ENCODE measurements at places on chromosomes 11 and 22.

DNA sequence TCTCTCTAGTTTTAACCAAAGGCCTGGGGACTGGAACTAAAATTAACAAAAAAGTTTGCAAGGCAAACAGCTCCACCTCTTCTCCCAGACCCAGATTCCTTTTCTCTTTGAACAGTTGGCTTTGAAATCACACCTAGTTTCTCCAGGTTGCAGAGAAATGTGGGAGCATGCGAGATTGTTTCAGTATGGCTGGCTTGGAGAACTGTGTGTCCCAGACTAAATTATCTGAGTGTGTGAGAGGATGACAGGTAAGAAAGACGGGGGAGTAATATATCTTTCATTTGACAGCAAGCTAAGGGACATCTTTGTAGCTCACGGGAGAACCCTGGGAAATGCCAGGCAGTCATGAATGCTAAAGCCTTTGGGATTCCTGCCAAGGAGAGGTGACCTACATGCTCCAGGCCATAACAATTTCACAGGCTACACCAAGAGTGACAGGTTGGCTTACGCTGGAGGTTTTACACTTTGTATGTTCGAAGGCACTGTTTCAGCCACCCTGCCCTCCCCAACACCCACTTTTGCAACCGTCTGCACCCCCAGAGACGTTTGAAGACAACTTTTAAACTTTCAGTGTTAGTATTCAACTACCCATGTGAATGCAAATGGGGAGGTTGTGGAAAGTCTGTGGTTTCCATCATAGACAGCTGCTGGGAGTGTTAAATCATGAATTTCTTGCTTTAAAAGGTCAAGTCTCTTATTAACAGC is 109.3 kb upstream of the SNX19 start:
- no peak for DNase-seq

- DNase-seq = no peak
Observed at GRCh38 chr11:85029964-85030363, 597.2 kb downstream of the DLG2 start.

DNA sequence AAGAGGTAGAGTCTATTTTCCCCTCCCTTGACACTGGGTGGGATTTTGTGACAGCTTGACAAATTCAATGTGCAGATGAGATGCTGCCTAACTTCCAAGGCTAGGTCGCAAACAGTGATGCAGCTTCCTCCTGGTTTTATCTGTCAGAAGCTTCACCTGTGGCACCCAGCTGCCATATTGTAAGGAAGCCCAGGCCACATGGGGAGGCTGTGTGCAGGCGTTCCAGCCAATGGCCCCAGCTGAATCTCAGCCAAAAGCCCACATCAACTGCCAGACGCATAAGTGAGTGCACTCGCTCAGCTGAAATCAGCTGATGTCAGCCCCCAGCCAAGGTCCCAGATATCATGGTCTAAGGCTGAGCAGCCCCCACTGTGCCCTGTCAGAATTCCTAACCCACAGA is 24.8 kb upstream of the LINC01488 start:
- DNase-seq = no peak

DNA sequence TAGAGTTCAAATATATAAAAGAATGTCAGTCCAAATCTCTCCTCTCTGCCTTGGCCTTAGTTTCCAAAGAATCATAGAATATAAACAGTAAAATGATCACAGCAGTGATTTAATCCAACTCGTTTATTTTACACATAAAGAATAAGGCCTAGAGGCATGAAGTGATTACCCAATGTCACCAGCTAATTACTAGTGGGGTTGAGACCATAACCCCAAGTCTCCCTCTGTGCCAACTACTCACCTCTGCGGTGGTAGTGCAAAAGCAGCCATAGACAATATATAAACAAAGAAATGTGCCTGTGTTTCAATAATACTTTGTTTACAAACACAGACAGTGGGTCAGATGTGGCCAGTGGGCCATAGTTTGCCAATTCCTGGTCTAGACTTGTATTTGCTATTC is 96.6 kb upstream of the FAT3 start:
- no peak for DNase-seq

GRCh38 chr11:77167111-77167626 is 39.1 kb downstream of the MYO7A start:
- DNase-seq = no peak

GRCh38 chr11:95247127-95247684 is 16.2 kb upstream of the SESN3 start:
- no peak for DNase-seq

- DNase-seq = peak; percentile 48
Observed at GRCh38 chr11:109697140-109697843, 275.3 kb downstream of the C11orf87 start.

DNA sequence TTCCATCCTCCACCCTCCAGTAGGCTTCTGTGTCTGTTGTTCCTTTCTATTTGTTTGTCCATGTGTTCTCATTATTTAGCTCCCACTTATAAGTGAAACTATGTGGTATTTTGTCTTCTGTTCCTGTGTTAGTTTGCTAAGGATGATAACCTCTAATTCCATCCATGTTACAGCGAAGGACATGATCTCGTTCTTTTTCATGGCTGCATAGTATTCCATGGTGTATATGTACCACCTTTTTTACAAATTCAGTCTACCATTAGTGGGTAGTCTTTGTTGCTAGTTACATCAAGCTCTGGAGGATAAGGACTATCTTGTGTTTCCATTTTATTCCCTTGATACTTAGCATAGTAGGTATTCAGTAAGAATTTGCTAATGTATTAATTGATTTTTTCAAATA is 664.2 kb upstream of the FAT3 start:
- no peak for DNase-seq

GRCh38 chr22:50058906-50059880 is 1.1 kb upstream of the TTLL8 start:
- DNase-seq = peak; percentile 55

DNA sequence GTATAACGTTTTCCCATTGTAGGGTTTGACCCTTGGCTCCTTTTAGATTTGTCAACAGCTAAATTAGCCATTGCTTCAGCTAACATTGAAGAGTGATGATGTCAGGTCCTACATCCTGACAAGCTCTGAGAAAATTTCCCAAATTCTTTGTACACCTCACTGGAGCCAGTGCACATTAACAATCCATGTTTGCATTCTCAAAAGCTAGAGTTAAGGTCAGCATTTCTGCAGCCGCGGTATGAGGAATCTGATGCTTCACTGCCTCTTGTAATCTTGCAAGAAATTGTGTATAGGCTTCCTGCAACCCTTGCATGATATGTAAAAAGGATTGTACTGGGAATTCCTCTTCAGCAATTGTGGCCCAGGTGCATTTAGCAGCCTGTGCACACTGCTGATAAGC is 33.1 kb upstream of the NCAM1 start:
- no peak for DNase-seq

GRCh38 chr11:69073469-69073868 is 24.7 kb downstream of the TPCN2 start:
- no peak for DNase-seq

- DNase-seq = no peak
Observed at GRCh38 chr11:19242179-19242932, 1.6 kb upstream of the E2F8 start.

GRCh38 chr11:119099711-119100110 is 1.9 kb downstream of the DPAGT1 start:
- peak; percentile 68 for DNase-seq

GRCh38 chr11:77487790-77488189 is 13.9 kb upstream of the PAK1 start:
- no peak for DNase-seq

DNA sequence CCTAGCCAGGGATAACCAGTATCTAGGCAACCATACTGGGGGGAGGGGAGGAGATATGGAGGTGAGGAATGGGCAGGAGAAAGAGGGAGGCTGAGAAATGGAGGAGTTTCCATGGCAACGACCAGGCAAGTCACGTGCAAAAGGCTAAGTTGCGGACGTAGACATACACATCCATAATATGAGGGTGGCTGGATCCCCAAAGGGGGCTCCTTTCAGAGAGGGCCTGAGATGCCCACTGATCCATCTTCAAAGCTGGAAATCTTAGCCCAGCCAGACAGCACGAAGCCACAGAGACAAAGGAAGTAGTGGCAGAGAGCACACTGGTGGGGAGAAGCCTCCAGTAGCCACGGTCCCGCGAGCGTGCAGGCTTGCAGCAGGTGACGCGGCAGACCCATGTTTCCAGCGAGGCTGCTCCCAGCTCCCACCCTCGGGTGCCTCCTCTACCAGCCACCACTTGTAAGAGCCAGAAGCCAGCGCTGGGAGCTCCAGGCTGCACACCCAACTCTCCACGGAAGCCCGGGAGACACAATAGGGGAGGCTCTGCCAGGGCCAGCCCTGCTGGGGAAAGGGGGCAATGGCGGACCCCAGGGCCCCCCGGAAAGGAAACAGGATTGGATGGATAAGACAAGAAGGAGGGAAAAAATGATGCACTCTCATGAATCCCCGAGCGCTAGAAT is 938 bp downstream of the FXYD6 start:
- peak; percentile 43 for DNase-seq

DNA sequence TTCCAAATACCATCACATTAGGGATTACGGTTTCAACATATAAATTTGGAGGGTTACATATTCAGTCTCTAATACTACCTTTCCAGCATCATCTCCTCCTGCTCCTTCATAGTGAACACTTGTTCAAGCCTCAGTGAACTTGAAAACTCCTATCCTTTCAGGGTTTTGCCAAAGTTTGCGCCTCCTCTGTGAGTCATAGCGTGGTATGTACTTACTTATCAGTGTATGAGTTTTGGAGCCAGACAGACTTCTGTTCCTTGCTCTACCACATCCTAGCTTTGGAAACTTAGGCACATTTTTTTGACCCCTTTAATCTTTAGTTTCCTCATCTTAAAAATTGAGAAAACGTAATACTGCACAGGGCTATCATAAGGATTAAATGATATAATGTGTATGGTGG is 160.1 kb upstream of the ZC3H12C start:
- DNase-seq = no peak

GRCh38 chr11:102384419-102385079 is 37.5 kb downstream of the BIRC2 start:
- DNase-seq = peak; percentile 65

DNA sequence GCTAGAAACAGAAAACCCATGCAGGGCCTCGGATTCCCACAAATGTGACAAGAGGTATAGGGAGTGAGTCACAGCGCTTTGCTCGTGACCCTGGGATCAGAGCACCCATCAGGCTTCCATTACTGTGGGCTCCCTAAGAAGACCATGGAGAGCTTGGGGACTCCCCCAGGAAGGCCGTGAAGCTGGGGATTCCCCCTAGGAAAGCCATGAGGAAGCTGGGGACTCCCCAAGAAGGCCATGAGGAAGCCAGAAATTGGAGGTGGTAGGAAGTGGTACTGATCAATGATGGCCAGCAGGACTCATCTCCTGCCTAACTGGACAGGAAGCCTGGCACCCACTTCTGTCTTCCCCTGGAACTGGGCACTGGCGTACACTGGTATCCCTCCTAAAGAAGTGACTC is 10.1 kb upstream of the DCPS start:
- DNase-seq = no peak

- DNase-seq = no peak
Observed at GRCh38 chr11:116180806-116181600, 591.8 kb downstream of the BUD13 start.

DNA sequence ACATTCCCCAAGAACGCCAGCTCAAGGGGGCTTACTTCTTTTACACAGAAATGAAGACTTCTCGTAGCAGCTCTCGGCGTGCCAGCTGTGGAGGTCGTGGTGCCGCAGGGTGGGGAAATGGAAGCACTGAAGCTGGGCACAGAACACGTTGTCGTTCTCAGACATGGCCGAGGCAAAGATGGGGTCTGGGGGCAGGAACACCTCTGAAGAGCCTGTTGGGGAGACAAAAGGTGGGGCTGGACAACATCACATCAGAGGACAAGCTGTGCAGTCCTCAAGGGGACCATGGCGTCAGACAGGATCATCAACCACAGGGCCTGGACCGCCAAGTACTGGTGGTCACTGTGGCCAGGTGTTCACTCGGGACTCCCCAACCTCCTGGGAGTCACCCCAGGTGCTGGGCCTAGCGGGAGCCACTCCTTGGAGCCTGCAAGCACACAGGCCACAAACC is 65.2 kb downstream of the DGCR2 start:
- no peak for DNase-seq

DNA sequence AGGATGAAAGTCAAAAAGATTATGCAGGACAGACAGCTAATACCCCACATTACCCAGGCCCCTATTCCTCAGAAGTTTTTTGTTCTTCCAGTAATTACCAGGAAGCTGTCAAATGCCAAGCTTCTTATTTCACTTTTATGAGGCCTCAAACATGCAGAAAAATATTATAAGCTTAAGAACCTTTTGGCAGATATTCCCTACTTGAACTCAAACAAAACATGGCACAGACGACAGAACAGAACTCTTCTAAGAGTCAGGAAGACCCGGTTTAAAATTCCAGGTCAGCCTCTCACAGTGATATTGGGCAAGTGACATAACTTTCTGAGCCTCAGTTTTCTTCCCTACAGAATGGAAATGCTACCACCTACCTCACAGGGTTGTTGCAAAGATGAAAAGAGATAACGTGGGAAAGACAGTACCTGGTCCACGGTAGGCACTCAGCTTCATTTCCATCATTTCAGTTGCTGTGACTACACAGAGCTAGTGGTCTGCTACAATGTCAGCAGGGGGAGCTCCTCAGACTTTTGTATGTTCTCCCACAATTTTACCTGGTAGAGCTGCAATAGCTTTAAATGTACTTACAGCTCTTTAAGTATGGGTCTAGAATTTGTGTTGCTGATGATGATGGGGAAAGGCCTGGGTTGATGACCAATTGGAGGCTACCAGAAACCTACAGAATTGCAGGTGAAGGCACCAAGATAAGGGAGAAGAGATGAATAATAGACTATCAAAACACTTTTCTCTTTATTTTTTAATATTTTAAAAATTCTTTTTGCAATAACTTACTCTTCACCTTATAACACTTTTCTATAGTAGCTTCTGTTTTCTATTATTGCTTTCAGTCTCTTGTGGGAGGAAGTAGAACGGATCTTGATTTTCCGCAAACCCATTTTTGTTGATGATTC is 98.3 kb upstream of the CHRM4 start:
- peak; percentile 82 for DNase-seq

DNA sequence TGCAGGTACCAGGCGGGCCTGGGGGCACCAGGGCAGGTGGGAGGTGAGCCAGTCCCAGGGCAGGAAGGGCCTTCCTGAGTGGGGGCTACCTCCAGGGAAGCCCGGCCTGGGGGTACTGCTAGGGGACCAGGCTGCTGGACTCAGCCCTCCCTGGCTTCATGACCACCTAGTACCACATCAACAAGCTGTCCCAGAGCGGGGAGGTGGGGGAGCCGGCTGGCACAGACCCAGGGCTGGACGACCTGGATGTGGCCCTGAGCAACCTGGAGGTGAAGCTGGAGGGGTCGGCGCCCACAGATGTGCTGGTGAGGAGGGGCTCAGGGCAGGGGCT is 6.7 kb downstream of the TRPT1 start:
- DNase-seq = no peak

DNA sequence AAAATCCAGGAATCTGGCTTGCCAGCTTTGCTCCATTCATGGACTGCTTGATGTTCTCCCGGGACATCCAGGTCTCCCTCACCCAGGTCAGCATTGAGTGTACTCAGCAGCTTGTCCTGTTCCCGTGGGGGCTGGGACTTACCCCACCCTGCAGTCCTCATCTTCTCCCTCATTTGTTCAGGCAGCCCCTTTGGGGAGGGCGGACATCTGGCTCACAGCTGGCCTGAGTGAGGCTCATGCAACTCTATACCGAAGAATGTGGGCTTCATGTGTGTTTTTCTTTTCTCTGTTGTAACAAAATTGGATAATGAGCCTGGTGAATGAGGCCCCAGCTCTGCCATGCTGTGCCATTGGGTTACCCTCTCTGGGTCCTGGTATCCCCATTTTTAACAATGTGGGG is 227.7 kb upstream of the TENM4 start:
- DNase-seq = no peak

GRCh38 chr11:36108881-36109589 is 165.2 kb downstream of the LDLRAD3 start:
- no peak for DNase-seq

Data from common myeloid progenitor, CD34-positive (primary cell).